Stimulated activated CD4-positive, alpha-beta T cell treated with anti-CD3 and anti-CD28 coated beads, Interleukin-1b, Interleukin-23, amount 100 ng/mL, for 1 hour (primary cell): ENCODE measurements at places on chromosomes 16 and 17.

DNA sequence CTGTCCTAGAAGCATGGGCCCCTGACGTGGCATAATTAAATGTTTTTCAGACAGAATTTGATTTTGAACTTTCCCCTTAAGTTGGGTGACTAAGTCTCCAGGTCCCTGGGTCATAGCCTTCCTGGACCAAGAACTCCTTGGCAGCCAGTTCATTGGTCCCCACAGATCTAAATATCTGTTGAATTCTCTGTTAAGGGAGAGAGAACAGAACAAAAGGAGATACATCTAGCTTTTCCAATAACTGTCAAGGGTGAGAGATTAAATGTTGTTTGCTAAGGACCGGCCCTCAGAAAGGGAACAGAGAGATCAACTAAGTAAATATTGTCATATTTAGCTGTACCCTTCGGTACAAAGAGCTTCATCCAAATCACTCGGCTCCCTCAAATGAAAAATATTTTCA is 78.2 kb upstream of the NOL11 start:
- no peak for DNase-seq

- no peak for DNase-seq
These were observed 14.4 kb downstream of the CACNB1 start for GRCh38 chr17:39183045-39183444.

DNA sequence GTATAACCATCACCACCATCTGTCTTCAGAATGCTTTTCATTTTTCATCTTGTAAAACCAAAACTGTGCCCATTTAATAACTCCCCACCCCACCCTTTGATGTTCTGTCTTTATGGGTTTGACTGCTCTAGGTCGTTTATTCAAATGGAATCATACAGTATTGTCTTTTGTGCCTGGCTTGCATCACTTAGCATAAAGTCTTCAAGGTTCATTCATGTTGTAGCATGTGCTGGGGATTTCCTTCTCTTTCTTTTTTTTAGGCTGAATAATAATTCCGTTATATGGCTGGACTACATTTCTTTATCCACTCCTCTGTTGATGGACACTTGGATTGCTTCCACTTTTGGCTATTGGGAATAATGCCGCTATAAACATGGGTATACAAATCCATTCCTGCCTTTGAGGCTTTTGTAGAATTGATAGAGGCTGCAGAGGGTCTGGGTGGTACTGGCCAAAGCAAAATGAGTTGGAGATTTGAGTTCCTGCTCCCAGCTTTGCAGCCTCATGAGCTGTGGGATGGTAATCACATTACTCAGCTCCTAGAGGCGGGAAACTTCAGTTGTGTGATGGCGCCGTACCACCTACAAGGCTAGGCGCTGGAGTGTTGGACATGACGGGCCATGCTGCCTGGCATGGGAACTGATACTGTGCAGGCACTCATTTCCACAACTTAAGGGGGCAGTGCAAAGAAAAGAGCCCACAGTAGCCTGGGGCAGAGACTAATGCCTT is 64.8 kb downstream of the CLEC16A start:
- DNase-seq, result no peak

- no peak for DNase-seq
These were observed 35.0 kb upstream of the SLC5A10 start for GRCh38 chr17:18916816-18917500.

DNA sequence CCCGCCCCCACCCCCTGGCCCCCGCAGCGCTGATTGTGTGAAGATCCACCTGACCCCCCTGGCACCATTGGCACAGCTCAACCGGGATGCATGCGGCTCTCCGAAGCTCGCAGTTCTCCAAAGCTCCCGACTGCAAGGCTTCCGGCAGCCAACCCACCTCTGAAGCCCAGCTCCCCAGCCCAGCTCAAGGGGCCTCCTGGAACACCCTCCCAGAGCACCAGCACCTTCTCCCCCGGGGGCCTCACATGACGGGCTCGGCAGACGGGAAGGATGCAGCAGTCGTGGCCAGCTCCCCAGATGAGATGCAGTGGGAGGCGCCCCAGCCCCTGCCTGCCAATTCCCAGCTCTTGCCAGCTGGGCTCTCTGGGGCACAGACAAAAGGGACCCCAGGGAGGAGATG is 215.3 kb downstream of the ZNF423 start:
- DNase-seq, result no peak
